ENCODE measurements at places on chromosomes 12 and 14.

DNA sequence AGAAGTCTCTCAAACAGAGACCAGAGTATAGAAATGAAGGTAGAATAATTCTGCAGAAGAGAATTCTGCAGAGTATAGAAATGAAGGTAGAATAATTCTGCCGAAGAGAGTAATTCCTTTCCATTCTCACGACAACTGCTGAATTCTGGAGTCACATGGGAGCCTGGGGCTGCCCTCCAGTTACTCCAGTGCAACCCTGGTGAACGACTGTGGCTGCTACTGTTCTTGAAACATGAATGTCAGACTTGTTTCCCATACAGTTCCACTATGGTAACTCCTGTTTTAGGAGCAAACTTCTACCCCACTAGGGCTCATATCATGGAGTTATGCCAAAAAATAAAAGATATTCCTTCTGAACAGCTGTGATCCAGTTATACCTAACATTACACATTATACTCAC is 164.4 kb downstream of the KICS2 start:
- no peak for DNase-seq

DNA sequence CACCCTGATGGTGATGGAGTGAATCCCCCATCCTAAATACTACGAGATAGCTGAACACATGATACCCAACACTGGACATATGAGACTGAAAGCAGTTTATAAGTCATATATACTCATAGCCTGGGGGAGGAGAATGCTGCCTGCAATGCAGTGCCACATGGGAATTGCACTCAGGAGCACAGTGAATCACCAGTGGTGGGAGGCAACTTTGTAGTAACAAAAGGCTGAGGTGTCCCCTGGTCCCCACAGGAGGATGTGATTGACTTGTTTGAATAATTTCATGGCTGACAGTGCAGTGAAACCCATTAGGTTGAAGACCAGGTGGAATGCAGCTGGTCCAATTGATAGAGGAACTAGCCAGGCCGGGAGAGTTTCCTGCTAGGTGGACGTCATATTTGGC is 20.2 kb downstream of the CCDC38 start:
- DNase-seq = peak; percentile 34

DNA sequence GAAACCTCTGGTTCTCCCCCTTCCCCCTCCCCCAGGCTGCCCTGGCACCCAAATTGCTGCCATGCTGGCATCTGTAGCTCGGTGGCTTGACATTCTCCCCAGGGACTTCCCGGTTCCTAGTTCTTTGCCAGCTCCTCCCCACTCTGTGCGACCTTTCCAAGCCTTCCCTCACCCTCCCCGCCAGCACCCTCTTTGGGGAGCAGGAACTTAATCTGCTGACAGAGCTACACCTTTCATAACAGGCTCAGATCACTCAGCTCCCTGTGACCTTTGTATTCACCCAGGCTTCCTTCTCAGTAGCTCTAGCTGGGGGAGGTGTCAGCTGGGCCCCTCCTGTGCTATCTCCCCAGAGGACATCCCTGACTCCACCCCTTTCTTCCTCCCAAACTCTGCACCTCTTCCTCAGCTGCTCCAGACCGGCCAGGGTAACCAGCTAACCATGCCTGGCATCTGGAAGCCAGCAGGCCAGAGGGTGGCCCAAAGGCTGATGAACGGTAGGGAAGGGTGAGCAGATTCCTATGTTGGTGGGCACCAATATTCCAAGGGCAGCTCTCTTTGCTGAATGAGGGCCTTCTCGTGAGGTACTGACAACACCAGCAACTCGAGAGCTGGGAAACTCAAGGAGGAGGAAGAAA is 1.8 kb upstream of the COX14 start:
- DNase-seq = peak; percentile 32

- DNase-seq = peak; percentile 86
These were observed 124.1 kb downstream of the SSPN start for GRCh38 chr12:26319511-26319910.

DNA sequence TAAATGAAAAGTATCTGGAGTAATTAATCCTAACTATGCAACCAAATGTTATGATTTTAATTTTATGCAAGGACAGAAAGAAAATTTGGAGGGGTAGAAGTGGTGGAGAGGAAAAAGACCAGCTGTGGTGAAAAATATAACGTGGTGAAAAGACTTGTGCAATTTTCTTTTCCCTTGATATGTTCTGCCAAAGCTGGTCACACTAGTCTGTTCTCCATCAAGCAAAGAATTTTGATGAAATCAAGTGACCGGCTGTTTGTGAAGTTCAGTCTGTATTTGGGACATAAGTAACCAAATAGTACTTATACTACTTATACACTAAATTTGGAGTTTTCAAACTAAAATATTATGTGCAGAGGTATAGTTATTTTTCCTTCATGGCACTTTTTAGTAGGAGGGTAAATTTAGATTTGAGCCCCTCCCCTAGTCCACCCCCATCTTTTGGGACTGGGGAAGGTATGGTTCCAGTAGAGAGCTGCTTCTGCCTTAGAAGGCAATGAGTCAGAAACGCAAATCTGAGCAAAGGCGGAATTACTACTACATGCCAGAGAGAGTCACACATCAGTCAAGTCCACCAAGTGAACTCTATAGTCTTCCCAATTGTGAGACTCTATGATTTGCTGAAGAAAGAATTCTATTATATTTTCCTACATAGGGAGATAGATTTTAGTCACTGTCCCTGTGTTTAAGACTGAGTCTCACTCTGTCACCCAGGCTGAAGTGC is 229.7 kb downstream of the SLC25A21 start:
- DNase-seq = no peak

DNA sequence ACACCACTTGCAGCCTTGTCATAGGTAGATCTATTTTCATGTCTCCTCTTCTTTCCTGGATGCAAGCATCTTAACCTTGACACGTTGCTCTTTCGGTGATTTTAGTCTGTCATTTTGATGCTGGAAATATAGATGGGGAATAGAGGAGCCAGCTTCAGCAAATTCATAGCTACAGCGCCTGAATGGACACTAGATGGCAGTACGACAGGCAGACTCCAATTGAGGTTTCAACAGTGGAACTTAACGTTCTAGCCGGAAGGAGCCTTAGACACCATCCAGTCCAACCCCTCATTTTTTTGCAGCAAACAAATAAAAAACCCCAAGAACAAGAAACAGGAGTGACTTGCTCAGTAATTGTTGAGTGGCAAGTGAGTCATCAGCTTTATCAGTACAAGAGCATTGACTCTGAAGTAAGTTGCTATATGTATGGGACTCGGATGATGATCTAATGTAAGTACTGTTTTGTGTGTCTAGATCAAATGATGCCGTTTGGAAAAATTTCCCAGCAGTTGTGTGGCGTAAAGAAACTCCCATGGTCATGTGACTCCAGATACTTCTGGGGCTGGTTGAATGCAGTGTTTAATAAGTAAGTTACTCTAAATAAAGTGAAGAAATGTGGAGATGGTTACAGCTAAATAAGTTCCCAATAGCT is 9.0 kb downstream of the DMAC2L start:
- peak; percentile 94 for DNase-seq

DNA sequence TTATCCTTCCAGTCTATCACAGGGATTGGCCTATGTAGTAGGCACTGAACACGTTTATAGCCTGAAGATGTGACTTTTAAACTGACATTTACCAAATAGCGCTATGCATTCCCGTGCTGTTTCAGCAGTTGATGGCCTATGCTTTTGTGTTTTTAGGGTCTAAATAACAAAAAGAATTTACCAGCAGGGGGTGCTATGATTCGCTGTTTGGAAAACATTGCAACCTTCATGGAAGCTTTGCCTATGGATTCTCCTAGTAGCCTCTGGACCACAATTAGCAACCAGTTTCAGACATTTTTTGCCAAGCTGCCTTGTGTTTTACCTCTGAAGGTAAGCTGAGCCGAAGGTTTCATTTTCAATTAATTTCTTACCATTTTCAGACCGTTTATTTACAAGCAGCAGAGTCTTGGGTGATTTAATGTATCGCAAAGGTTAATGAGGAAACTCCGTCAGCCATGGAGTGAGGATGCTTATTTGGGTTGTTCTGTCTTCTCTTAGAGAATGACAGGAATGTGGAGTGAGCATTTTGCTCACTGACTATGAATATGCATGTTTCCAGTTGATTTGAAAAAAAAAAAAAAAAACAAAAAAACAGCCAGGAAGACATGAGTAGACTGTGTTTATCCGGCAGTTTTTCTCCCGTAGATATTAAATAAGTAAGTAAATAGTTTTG is 133.1 kb downstream of the PRIMA1 start:
- no peak for DNase-seq

DNA sequence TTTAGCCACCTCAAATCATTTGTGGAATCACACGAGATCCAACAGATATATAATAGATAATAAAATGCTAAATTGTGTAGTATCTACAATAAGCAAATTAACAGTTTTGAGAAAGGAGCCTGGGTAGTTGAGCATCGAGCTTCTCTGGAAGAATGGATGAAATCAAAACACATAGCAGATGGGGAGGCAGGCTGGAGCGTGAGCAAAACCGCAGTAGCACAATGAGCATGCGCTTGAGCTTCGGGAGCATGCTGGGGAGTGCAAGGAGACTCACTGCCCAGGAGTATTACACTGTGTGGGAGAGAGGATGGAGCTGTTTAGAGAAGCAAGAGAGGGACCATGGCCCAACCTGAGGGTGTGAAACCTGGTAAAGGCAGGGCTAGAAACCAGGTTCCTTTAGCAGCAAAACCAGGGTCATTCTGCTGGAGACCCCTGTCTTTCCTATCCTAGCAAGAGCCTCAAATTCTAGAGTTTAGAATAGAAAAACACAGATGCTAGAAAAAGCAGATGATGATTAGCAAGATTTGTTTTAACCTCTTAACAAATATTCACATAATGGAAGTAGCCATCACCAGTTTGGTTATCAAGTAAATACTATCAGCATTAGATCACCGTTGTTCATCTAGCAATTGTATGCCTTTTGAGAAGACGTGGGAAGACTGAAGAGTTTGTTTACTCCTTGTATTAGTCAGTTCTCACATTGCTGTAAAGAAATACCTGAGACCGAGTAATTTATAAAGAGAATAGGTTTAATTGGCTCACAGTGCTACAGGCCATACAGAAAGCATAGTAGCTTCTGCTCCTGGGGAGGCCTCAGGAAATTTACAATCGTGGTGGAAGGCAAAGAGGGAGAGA is 484.8 kb downstream of the EGLN3 start:
- no peak for DNase-seq

GRCh38 chr12:131867891-131868675 is 26.3 kb upstream of the ULK1 start:
- peak; percentile 41 for DNase-seq

- peak; percentile 22 for DNase-seq
These were observed 167.1 kb downstream of the TTC7B start for GRCh38 chr14:90649083-90649482.

- no peak for DNase-seq
These were observed 31.3 kb upstream of the SMUG1 start for GRCh38 chr12:54220092-54220557.

- peak; percentile 6 for DNase-seq
These were observed 267.2 kb upstream of the BTG1 start for GRCh38 chr12:92412856-92413255.

GRCh38 chr12:3263939-3264922 is 187.1 kb downstream of the TSPAN9 start:
- no peak for DNase-seq

DNA sequence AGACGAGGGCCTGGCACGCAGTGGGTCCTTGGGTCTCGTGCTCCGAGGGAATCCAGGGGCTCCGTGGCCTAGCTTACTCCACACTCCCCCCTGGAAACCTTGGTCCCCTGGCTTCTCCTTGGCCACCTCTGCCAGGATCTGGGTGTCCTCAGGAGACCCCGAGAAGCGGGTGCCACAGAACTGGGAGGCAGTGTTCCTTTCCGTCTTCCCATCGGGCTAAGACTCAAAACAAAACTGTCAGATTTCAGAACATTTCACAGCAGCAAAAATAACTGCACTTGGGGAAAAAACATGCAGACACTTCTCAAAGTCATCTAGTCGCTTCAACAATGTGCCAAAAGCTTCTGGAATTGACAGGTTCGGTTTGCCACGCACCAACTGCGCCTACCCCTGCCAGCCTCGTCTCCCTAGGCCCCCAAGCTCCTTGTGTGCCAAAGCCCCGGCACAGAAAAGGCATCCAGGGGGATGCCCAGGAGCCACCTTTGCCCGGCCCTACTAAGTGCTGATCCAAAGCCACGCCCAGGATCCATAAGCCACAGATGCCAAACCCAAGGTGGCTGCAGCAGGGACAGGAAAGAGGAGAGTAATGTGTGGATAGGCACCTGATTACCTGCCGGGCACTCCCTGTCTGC is 58.4 kb upstream of the DIO3 start:
- no peak for DNase-seq

DNA sequence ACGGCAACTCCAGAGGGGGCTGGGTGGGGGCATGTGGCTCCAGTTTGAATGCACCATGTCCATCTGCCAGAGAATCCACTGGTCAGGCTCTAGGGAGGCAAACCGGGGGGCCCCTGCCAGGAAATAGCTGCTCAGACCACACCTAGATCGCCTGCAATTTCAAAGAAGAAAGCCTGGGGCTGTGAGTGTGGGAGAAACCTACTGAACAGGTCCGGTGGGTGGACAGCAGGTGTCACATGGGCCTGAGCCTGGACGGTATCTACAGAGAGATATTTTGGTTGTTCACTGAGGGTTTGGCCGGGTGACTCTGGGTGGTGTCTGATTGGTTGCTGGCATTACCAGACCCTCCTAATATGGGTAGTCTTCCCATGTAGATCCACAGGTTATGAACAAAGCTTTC is 32.0 kb downstream of the DAO start:
- no peak for DNase-seq

DNA sequence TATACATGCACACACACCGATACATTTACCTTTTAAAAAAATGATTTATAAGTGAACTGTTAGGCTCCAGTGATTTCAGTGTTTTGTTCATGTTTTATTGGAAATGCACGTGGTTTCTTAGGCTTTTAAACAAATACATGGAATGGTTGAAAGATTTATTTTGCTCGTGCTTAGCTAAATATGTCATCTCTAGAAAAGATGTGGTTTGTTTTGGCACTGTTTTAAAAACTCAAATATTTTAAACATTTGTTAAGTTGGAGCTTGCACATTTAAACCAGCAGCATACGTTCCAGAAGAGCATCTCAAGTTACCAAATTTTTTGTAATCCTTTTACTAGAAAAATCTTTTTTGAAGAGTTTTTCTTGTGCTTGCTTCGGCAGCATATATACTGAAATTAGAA is 44.5 kb downstream of the FOXA1 start:
- no peak for DNase-seq

DNA sequence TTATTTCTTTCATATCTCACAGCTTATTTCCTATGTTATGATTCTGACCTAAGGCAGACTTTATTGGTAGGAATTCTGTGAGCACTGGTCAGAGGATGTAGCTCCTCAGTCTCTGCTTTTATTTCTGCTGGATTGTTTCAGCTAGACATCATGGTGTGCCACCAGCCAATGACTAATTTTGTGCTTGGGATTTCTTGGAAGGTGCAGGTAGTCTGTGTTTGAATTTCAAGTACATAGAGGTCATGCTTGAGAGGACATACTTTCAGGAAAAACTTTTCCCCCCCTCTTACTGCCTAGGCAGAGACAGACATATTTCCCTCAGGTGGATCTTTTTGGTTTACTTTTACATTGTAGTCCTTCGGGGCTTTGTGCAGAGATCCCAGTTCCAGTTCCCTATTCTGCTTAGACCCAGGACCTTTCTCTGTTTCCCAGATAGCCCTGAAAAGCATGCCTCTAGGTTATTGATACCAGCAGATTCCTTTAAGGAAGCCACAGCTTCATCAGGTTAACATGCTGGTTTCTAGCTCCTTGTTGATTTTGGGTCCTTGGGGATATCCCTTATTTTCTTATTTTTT is 28.6 kb downstream of the BRMS1L start:
- DNase-seq = no peak

Data from foreskin fibroblast (primary cell).